ENCODE measurements at places on chromosomes 7 and 10.

DNA sequence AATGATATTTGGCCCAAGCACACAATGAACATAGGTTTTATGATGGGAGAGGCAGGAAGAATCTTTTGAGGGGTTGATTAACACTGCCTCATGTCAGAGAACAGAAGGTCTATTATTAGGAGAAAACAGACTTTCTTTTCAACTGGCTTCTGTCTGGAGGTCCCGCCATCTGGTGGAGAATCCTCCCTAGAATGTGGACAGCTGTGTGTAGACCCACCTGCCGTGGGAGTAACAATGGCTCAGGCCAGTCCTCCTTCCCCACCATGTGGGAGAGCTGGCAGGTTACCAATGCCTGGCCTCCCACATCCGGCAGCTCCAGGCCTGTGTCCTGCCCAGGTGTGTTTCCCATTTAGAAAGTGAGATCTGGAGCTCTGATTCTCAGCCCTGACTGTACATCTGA lies 70.4 kb upstream of the AOAH start:
- ATAC-seq, result no peak

GRCh38 chr7:876972-877311 lies 588 bp downstream of the GET4 start:
- ATAC-seq, result peak; percentile 42

DNA sequence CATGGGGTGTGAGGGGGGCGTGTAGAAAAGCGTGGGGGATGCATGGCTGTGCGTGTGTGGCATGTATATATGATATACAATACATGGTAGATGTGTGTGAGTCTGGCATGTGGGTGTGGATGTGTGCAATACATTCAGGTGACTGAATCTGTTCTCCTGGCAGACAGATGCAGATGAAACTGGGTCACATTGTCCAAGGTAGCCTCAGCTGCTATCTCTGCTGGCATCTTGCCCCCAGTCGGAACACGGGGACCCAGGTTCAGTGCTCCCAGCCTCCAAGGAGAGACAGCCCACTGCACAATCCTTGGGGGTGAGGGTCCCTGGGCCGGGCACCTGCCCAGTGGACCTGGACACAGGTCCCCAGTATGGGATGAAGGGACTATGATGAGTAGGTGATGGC lies 12.4 kb upstream of the SRRM3 start:
- no peak for ATAC-seq

DNA sequence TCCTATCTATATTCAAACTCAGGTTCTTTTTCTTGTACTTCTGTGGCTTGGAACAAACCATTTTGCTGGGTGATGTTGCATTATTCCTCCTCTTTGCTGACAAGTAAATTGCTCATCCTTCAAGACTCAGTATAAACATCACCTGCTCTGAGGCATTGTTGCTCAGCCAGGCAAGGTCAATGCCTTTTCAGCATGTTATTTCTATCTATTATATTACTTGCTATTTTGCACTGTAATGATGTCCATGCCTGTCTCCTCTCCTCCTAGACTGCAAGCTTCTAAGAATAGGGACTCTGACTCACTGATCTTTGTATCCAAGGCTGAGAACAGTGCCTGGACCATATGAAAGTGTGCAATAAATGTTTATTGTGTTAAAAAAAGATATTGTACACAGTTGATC lies 293.8 kb downstream of the RNLS start:
- ATAC-seq, result 0 out of 3 replicates have a peak, but pooled peaks have one; percentile 38

DNA sequence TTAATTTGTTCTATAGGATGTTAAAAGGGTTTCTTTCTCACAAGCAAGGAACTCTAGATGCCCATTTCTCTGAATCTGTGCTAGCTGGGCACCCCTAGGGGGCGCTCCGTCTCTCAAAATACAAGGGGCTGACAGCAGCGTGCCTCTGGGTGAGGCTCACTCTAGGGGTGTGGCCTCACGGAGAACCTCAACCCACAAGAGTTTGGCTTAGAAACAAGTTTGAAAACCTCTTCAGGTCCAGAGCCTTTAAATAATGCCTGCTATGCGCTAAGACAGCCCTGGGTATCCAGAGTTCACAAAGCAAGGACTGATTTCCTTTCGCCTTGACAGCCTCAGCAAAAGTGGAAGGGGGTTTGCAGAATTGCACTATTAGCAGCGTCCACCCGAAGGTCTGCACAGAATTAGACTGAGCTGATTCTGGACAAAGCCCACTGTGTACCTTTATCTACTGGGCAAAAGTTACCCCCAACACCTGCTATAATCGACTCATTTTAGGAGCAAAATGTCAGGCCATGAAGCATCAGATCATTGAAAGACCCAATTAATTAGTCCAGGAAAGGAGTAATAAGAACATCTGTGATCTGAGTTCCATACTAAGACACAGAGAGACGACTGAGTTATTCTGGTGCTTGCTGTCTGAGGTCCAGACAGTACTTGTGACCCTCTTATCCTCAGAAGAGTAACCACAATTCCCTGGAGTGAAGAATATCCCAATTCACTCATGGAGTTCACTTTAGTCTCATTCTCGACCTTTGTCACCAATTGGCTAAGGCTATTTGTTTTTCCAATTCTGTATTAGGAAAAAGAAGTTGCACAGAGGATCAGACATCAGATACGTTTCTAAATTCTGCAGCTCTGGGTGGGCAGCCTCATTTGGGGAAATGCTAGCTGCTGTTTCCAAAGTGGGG lies 574 bp upstream of the CPED1 start:
- peak; percentile 87 for ATAC-seq

DNA sequence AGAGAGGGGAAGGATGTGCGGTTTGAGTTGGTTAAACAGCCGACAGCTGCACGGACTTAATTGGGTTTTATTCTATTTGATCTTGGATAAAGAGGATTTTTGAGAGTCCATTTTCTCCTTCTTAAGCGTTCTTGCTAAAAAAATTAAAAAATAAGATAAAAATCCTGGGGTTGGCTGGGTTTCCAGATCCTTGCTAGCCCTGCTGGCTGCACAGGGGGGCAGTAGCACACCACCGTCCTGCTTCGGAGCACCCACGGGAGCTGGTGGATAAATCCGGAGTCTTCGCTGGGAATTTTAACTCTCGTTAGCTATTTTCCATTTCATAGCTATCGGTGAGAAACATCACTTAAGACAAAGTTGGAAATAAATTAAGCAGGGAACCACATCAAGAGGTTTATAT lies 792.0 kb downstream of the TYW1 start:
- ATAC-seq, result no peak

- ATAC-seq, result peak; percentile 97
These were observed 127.9 kb upstream of the PRSS58 start for GRCh38 chr7:142385491-142386340.

- no peak for ATAC-seq
These were observed 103.4 kb downstream of the SAMD9 start for GRCh38 chr7:93014410-93014809.

DNA sequence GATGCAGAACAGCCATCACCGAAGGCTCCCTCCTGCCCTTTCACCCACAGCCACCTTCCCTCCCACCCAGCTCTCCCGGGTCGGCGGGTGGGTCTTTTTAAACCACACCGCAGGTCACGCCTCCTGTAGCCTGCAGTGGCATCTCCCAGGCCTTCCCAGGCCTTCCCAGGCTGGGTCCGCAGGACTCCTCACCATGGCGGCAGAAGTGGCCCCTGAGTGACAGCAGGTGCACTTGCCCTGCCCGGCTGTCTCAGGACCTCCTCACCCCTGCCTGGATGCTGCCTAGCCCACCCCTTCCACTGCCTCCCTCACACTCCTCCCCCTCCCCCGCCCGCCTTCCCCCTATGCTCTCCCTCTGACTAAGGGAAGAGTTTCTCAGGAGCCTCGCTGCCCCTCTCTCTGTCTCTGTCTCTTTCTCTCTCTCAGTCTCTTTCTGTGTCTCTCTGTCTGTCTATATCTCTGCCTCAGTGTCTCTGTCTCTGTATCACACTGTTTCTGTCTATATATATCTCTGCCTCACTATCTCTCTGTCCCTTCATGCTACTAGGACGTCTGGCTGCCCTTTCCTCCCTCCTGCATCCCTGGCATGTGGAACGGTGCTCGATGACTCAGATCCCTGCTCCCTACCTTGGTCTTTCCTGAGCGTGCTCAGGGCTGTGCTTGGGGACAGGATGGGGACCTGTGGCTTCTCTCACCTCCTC lies 57.5 kb downstream of the GLRX3 start:
- ATAC-seq, result no peak

DNA sequence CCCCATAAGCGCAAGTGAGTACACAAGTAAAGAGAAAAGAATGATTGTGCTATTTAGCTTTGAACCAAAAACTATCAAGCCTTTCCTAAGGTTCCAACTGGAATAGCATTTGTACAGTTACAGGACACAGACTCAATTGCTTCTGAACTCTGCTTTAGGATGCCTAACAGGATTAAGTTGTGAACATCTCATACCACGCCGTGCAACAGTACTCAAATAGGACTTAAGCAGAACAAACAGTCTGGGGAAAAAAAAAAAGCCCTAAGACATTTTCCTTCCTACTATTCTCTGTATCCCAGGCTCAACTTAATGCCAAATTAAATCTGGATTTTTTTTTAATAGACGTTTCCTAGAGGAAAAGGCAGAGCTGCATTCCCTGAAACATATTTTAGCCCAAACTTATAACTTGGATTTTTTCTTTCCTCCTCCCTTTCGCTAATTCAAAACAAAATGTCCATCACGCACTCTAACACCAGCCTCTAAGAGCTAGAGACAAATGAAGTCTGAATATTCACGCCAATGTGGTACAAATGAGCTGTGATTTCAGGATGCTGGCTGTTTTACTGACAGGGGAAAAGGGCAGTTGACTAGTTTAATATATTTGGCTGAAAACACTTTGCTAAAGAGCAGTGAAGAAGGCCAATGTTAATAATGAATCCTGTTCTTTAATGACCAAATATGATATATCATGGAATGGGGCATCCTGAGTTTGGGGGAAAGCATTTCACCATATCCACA lies 68.6 kb downstream of the CALD1 start:
- ATAC-seq, result no peak

GRCh38 chr10:91652364-91652763 lies 19.5 kb upstream of the PPP1R3C start:
- peak; percentile 93 for ATAC-seq

- ATAC-seq, result no peak
These were observed 1.4 kb upstream of the CALD1 start for GRCh38 chr7:134777908-134778580.

- no peak for ATAC-seq
These were observed 14.8 kb downstream of the TMEM26 start for GRCh38 chr10:61438141-61438988.

GRCh38 chr10:77884181-77884580 lies 42.4 kb downstream of the DLG5 start:
- no peak for ATAC-seq

DNA sequence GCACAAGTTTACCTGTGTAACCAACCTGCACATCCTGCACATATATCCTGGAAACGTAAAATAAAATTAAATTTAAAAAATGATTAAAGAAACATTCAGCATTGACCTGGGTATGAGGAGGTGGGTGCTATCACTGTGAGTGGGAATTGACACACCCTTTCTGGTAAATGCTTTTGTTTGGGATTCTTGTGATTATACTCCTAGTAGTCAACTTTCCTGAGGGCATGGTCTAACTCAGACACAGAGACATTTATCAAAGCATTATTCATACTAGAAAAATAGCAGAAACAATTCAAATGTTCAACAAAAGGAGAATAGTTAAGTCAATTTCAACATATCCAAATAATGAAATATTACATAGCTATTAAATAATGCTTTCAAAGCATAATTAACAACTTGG lies 44.2 kb downstream of the CNNM2 start:
- no peak for ATAC-seq

DNA sequence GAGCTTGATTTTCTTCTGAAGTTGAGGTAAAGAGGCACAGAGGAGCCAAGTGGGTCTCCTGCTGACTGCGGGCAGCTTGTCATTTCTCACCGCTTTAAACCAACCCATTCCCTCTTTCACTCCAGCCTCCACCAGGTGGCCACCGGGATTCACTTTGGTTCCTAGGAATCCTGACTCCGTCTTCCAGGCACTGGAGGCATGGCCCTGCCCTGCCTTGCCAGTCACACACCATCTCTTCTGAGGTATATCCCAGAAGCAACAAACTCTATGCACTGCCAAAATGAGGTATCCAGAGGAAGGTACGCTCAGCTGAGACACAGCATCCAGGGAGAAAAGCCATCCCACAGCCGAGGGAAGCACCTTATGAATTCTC lies 280.8 kb downstream of the TNS3 start:
- no peak for ATAC-seq

DNA sequence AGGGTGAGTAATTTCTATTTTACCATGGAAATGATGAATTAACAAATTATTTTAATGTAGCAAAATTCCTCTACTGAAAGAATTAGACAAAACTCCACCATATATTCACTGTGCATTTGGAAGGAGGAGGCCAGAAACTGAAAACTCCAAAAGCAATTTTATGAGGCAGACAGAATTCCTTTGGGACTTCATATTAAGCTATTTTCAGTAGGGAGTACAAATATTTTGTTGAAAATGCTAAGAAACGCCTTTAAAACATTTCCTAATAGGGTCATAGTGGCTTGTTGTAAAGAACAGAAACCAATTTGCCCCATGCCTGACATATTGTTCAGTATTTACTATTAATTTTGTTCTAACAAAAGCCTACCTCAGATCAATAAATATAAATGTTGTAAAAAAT lies 117.8 kb downstream of the TES start:
- ATAC-seq, result no peak

- ATAC-seq, result no peak
These were observed 34.7 kb downstream of the NET1 start for GRCh38 chr10:5447056-5447455.

- ATAC-seq, result no peak
These were observed 12.6 kb downstream of the FGF8 start for GRCh38 chr10:101763141-101763846.

DNA sequence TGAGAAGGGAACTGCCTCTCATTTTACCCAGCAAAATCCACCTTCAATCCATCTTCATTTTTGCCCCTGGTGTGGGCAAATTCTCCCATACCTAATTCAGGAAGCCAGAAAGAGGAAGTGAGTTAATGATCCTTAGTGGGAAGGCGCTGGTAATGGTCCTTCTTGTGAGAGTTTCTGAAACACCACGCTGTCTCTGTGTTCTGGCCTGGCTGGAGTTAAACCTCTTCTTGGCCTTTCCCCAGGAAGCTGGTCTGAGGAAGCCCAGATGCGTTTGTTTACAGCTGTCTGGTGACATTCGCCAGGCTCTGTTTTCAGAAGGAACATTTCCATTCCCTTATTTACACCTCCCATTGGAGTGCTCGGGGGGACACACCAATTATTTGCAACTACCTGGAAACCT lies 24.3 kb downstream of the HTRA1 start:
- ATAC-seq, result peak; percentile 67

DNA sequence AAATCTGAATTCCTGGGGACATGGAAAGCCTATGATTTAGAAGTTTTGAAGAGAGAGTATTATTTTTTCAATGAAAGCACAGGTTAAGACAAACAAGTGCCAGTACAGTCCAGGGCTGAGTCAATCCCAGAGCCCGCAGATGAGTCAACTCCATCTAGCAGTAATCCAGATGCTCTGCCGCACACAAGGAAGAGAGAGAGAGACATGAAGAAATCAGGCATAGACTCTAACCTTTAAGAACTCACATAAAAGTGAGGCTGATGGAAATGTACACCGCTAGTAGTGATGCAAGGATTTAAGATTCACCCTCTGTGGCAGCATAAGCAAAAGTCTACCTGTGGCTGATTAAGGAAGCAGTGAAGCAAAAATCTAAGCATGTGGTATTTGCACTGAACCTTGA lies 651.5 kb downstream of the TNS3 start:
- ATAC-seq, result peak; percentile 87

- no peak for ATAC-seq
These were observed 78.1 kb upstream of the PRR15 start for GRCh38 chr7:29485339-29486190.

- no peak for ATAC-seq
These were observed 175.1 kb downstream of the COBL start for GRCh38 chr7:51141451-51142003.

GRCh38 chr10:77034795-77035194 lies 602.8 kb downstream of the KCNMA1 start:
- no peak for ATAC-seq

GRCh38 chr7:87475359-87476178 lies at the start of gene ABCB4:
ABCB4 (minus strand) TSS chr7:87475680; CDS start chr7:87475465, 215 bp downstream.
- ATAC-seq, result peak; percentile 45
